ENCODE measurements at places on chromosomes 11 and 22. TPM values are rescaled to one million over a fixed set of nuclear protein-coding genes. Genes with fewer than 3 reads are reported as not detected.

DNA sequence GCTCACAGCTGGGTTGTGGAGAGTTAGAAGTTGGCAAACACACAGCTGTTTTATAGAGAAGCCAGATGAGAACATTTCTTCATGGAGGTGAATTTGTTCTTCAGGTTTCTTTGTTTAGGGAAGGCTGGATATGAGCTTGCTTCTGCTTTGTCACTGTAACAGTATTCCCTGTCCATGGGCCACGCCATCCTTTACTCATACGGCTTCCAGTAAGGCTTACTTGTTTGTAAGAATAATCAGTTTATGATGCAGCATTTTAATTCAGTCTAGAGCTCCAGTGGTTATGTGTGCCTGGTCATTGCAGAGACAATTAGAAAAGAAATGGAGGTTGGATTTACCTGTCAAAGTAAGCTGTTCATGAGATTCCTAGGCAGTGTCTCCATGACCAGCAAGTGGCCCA lies 131.8 kb downstream of the TRIM44 start:
- no peak for DNase-seq

GRCh38 chr11:41878095-41878494 lies 418.6 kb upstream of the LRRC4C start:
- no peak for DNase-seq

DNA sequence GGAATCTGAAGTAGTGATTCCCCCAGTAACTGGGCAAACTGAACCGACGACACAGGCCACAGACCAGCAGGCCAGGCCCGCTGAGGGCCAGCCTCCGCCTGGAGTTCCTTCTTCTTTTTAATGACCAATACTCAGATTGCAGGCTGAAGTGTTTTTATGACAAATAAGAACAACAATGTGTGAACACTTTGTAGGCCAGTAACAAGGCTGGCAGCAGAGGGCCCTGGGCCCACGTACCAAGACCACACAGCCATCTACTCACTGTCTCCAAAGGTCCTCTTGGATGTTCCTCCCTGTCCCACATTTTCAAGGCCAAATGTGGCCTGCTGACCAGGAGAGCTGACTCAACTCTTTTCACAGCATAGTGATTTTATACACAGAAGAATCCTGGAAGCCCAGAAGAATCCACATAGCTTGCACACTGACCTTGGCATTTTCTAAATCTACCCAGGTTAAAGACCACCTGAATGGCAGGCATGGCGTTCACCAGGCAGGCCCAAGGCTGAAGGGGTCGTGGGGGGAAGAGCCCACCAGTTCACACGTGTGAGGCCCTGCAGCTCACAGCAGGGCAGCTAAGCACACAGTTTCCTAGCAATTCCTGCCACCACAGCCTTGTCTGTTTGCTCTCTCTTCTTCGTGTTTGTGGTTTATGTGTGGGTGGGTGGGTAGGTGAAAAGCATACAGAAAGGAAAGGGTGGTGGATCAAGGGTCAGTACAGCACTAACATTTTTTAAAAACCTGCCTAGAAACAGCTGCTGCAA lies 13.3 kb downstream of the SMCO4 start:
- DNase-seq = no peak

DNA sequence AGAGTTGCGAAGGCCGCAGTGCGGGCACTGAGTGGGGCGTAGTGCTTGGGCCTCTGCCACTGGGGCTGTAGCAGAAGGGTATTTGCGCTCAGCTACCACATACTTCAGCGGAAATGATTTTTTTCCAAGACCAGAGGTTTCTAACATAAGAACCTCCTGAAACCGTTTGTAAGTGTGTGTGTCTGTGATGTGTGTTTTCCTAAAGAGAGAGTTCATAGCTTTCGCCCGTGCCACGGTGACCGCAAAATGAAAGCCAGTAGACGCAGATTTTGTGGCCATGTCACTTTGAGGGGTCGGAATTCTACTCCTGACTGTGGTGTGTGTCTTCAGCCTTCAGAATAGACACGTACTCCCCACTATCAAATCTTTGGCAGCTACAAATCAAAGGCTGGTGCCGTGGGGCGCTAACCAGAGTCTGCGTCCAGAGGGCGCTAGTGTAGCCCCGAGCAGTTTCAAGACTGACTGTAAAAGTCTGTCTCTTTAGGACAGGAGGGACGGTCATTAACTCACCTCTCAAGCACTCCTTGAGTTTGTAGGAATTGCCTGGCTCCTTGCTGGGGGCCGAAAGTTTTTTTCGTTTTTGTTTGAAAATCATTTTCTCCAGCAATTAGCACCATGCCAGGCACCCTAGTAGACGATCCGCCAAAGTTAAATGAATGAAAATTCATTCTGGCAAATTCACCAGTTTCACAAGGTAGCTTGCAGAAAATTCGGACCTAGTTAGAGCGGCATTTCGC lies 2.5 kb upstream of the CALCA start:
- peak; percentile 54 for DNase-seq

GRCh38 chr11:47400768-47401279 lies 7.6 kb upstream of the SLC39A13 start:
- no peak for DNase-seq

- peak; percentile 26 for DNase-seq
These were observed 284.0 kb downstream of the KIRREL3 start for GRCh38 chr11:126716456-126717083.

DNA sequence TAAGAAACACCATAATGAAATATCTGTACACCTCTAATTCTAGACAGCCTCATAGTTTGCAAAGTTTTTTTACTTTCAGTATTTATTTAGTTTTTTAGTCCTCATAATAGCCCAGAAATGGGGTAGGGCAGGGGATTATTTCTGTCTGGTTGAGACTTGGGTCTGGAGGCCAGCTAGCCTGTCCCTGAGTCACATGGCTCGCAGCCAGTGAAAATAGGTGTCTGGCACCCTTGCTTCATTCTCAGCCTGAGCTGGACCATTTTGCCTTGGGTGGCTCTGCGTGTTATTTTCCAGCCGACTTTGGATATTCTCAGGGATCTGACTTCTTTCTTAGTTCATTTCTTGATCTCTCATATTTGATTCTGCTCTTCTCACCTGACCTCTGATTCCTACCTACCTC lies 123.9 kb upstream of the NARS2 start:
- DNase-seq = no peak

KCNE3 gene
- total RNA-seq = not detected

All from HCT116 (cell line).